Thymus (tissue), 14 donors: ENCODE measurements at places on chromosomes 5 and 9. TPM values are rescaled to one million over a fixed set of nuclear protein-coding genes. Genes with fewer than 3 reads are reported as not detected.

SPATA31A3 gene
- total RNA-seq = not detected

ZFP2 gene
- total RNA-seq = 1.4 TPM

RECK gene
- 3.3 TPM for total RNA-seq

CMBL gene
- 1.9 TPM for total RNA-seq

ACTBL2 gene
- total RNA-seq = not detected

INSL4 gene
- total RNA-seq = 0.05 TPM

JAK2 gene
- 11.2 TPM for total RNA-seq
